ENCODE measurements at places on chromosomes 1 and 21. TPM values are rescaled to one million over a fixed set of nuclear protein-coding genes. Genes with fewer than 3 reads are reported as not detected.

DNA sequence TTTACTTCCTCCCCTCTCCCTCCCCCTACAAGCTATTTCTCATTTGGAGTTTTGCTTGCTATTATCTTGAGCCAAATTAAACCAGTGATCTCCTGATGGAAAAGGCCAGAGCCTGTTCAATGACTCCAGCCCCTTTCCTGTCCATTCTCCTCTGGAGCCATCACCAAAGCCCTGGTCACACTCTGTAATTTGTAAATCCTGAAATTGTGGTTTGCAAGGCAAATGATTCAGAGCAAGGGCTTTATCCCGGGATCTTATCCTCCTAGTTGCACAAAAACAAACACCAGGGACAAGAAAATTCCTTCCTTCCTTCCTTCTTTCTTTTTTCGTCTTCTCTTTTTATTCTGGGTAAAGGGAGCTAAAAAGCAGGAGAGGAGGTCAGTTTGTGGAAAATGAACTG, 366.1 kb upstream of the ST6GALNAC5 start:
- DNase-seq = no peak

GRCh38 chr21:32198384-32198783, 80.5 kb downstream of the MIS18A start:
- DNase-seq = no peak

DNA sequence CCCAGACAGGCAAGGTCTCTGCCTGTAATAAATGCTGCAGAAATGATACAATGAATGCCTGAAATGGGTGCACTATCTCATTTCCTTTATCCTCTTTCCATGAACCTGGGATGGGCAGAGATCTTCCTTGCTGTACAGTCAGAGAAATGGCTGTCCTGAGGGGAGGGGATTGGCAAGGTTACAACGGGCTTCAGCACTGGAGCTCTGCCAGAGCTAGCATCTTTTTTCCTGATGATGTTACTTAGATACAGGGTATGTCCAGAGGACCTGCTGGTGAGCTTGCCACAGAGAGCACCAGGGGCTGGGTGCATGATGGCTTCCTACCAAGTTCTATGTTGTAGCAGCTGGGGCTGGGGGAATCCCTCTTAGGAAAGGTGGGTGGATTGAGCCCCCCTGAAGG, 115.1 kb downstream of the PLXNA2 start:
- DNase-seq = no peak

GRCh38 chr1:30589083-30589482, 134.3 kb downstream of the MATN1 start:
- DNase-seq = no peak

DNA sequence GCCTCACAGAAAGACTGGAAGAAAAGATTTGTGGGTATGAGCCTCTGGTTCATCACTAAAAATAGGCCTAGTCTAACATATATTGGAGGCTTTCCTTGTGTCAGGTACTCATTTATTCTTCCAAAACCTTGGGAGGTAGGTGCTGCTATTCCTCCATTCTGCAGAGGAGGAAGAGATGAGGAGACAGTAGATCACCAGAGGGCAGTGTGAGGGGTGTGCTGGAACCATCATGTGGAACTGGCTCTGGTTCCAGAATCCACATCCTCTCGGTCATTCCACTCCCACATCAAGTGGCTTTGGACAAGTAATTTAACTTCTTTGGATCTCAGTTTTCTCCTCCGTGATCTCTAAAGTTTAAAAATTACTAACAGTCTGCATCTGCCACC, 7.4 kb upstream of the INKA2 start:
- DNase-seq = no peak

GRCh38 chr1:47924270-47925048, 72.7 kb downstream of the TRABD2B start:
- DNase-seq = no peak

GRCh38 chr1:62093261-62093660, 101.4 kb upstream of the L1TD1 start:
- DNase-seq = no peak

DNA sequence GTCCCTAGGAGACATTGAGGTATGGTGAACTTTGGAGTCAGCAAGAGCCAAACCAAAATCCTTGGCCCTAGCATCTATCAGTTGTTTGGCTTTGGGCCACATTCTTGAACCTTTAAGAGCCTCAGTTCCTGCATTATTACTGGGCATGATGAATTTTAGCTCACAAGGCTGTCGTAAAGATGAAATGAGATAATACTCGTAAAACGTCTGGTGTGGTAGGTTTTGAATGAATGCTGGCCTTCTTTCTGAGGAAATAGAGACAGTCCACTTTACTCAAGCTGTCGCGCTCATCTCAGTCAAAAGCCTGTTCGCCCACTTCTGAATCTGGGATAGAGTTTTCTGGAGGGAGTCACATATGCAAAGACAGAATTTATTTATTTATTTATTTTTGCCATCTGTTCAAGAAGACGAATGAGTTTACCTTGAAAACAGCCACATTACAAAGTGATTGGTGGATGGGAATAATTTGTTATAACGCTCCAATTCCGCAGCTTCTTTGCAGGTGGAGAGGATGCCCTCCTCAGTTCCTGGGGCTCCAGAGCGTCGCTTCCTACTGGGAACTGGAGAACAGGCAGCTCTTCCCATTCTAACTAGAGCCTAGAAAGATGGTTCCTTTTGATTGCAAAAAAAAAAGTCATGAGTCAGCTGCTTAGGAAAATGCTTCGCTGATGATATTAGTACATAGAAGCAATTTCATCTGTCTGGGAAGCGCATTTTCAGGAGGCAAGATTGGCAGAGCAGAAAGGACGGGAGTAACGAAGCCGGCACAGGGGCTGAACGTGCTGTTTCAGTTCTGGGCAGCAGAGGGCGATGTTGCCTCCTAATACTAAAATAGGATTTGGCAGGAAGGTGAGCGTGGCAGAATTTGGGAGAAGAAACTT, 49.9 kb upstream of the CYP2J2 start:
- DNase-seq = peak; percentile 94

GRCh38 chr1:103457886-103458455, 67.5 kb upstream of the RNPC3 start:
- DNase-seq = no peak

DNA sequence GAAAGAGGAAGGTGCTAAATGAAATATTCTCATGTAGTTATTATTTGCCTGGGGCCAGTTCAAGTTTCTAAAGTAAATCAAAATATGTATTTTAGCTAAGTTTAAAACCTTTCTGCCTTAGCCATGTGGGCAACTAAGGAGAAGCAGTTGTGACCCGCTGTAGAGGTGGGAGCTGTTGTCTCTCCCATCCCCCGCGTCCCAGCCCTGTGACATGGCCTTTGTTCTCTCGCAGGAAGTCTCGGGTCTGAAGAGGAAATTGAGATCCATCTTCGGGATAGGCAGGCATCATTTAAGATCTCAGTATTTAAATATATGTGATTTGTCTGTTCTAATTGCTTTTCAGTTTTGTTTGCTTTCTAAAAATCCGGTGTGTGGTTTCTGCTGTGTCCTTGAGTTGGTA, 121.5 kb downstream of the CAMTA1 start:
- DNase-seq = no peak

- no peak for DNase-seq
These were observed 33.9 kb downstream of the ETS2 start for GRCh38 chr21:38839328-38840286.

- DNase-seq = no peak
These were observed 106.4 kb downstream of the HMGB4 start for GRCh38 chr1:33970148-33970825.

- DNase-seq = peak; percentile 37
These were observed at the start of gene KCNT2 for GRCh38 chr1:196608390-196609369. Gene KCNT2, minus strand, starts transcription at chr1:196608440. Its CDS starts 131 bp downstream, at chr1:196608309.

- no peak for DNase-seq
These were observed 12.4 kb upstream of the TNFSF18 start for GRCh38 chr1:173063171-173063570.

DNA sequence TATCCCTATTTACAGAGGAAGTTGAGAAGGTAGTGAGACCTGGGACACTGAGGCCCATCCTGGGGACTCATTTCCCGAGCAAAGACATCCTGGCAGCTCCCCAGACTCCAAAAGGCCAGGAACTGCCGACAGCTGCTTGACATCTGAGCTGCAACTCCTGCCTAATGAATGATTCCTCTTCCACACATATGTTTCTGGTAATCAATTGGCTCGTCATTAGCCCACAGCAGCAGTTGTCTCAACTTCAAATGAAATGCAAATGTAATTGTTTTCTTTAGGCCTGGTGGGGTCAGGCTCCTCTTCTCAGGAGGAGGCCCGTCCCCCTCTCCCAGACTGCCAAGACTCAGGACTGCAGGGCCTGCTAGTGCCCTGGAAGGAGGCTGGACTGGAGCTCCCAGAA, 61.8 kb upstream of the DISP3 start:
- DNase-seq = no peak

DNA sequence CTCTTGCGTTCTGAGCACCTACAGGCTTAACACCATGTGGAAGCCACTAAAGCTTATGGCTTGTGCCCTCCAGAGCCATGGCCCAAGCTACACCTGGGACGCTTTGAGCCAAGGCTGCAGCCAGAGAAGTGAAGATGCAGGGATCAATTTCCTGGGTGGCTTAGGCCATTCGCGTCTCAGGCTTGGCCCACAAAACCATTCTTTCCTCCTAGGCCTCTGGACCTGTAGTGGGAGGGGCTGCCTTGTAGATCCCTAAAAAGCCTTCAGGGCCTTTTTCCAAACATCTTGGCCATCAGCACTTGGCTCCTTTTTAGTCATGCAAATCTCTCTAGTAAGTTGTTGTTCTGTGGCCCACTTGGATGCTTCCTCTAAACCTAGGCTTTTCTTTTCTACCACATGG, 401.7 kb upstream of the RUNX1 start:
- DNase-seq = no peak

DNA sequence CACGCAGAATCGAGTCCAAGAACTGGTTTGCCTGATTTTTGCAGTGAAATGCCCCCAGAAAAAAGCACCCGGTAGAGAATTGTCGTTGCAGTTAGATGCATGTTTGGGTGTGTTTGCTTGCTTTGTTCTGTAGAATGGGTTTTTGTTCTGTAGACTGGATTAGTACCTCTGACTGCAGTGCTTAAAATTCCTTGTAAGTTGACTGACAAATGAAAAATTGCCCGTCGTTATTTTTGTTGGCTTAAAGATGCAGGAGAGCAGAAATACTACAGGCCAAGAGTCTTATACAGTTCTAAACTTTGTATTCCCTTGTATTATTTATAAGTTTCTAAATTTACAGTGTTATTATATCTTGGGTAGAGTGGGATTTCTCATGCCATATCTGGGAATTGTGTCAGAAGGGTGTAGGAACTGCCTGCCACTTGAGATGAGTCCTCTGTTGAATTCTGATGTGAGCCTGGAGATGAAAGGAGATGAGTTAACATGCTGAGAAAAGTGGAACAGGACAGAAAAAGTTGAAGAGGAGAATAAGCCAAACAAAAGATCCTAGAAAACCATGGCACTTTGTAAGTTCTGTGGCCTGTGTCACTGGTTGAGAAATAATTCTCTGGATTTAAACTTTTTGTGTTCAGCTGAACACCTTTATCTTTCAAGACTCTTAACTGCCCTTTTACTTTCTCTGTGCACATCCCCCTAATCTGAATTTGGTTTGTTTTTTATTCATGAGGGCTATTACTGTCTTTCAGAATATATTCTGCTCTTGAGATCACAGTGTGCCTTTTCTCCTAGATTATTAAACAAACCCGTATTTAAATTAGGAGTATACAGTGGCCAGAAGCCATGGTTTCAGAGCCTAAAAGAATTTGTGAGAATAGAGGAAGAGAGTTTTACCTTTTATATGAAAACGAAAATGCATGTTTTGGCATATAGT, 1.4 kb downstream of the DESI2 start:
- DNase-seq = no peak

DNA sequence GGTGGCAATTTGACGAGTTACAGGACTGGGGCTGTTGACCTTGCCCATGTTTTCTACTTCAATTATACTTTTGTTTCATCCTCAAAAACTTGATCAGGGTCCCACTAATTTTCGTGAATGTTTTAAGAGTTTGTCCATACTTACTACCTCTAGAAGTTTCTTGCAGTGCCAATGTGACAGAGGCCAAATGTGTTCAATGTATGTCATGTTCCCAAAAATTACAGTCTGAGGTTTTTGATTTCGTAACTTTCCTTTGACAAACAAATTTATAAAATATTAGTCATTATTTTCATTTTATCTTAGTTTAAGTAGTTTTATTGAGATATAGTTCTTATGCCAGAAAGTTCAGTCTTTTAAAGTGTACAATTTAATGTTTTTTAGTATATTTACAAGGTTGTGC, 15.3 kb downstream of the VPS13D start:
- no peak for DNase-seq

GRCh38 chr1:165075725-165076370, 280.7 kb downstream of the LMX1A start:
- no peak for DNase-seq

DNA sequence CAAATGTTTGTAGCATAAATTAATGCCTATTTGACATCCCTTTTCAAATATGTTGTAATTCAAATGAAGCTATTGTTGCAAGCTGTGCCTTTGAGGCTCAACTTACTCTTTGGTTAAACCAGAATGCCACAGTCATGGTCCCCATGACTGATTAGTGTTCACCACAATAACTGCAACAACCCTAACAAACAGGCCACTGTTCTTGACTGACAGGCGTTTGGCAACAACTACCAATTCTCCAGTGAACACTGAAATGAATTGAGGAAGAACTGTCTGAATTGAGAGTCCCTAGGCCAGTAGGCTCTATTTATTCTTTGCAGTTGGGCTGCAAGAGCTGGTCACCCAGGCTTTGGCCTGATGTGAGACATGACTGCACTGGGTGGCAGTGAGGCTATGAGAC, 6.6 kb upstream of the TMEM167B start:
- no peak for DNase-seq

- DNase-seq = no peak
These were observed 13.2 kb downstream of the KLHDC8A start for GRCh38 chr1:205343431-205344065.

DNA sequence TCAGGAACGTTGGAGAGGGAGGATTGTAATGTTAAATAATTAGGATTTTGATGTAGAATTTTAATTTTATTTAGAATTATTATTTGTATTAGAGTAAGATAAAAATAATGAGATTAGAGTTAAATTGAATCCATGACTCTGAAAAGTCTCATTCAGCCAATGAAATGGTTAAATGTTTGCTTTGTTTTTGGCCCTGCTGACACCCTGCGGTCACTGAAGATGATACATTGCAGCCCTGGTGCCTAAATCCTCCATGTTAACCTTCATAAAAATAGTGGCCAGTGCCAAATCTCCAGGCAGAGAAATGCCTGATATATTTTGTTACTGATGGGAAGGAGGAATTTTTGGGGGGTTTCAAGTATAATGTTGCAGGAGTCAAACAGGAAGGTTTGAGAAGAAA, 27.3 kb upstream of the RLF start:
- DNase-seq = no peak

- no peak for DNase-seq
These were observed 93.8 kb upstream of the ETV3 start for GRCh38 chr1:157231846-157232525.

The CFHR5 gene
- total RNA-seq = not detected

The SPAG17 gene
- not detected for total RNA-seq

The CDC14A gene
- total RNA-seq = 14.9 TPM

The TNFRSF14 gene
- total RNA-seq = 35.2 TPM

The SPATA45 gene
- not detected for total RNA-seq

The EPHA2 gene
- 68.1 TPM for total RNA-seq

The C1orf116 gene
- 95.0 TPM for total RNA-seq

The AQP10 gene
- not detected for total RNA-seq

The ACTL8 gene
- total RNA-seq = not detected

The RPTN gene
- total RNA-seq = 17.3 TPM

The MYBPH gene
- total RNA-seq = not detected
